ENCODE measurements at places on chromosomes 6 and 20. TPM values are rescaled to one million over a fixed set of nuclear protein-coding genes. Genes with fewer than 3 reads are reported as not detected.

Gene AGER
- 23.5 TPM for total RNA-seq

Gene GRM1
- total RNA-seq: not detected

Gene CD24
- 49.3 TPM for total RNA-seq

Gene ELOVL5
- 127 TPM for total RNA-seq

Gene RAB44
- total RNA-seq: 0.20 TPM

Gene HCK
- total RNA-seq: 183 TPM

Gene HLA-DQA2
- total RNA-seq: 231 TPM

Gene FNDC1
- total RNA-seq: not detected

All from activated B cell treated with CpG ODN at 0.5 μM for 24 hours (primary cell).